Activated CD8-positive, alpha-beta memory T cell treated with anti-CD3 and anti-CD28 coated beads, Interleukin-2, amount 10 ng/mL, durations not matched to agents 7 days and 5 days (primary cell): ENCODE measurements at places on chromosomes 4 and X.

DNA sequence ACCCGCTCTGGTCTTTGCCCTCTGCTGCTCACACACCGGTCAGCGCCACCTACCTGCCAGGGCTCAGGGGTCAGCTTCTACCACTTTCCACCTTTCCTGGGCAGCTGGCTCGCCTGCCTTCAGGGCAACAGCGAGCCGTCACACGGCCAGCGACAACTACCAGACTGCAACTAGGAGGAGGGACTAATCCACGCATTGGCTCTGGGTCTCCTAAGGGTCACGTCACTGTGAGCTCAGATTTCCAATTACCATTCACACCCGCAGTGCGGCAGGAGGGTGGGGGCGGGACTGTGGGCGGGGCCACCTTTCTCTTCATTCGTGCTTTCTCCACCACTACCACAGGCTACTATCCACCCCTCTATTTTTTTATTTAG lies at the start of gene BEX5:
TSS of gene BEX5 (minus strand) at position 172 of the 374 bp plus-strand sequence. CDS start 1,712 bp downstream, outside the sequence.
- no peaks in the 10 kb centered on the region for H3K36me3 ChIP-seq
- peak within 1 kb of the TSS; percentile 86 for H3K27ac ChIP-seq
- DNase-seq: peak; percentile 63

DNA sequence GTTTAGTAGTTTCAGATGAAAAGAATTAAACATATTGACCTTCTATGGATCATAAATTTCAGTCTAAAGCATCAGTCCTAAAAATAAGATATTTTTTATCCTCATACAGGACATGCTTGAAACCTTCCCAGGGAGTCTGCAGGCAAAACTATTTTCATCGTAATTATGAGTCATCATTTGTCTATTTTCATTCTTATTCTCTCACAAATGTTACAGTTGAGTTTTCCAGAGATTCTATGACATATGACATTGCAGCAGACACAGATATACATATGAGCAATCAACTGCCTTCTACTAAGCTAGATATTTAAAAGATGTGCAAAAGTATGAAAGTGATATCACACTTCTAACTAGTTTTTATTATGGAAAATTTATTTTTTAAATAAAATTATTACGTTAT lies 398.0 kb downstream of the MAGEB5 start:
- no peaks in the 10 kb centered on the region for H3K4me1 ChIP-seq
- no peak for DNase-seq
- no peaks in the 10 kb centered on the region for H3K27me3 ChIP-seq
- H3K4me3 ChIP-seq: no peak overlapping the region
- H3K27ac ChIP-seq: no peak overlapping the region

DNA sequence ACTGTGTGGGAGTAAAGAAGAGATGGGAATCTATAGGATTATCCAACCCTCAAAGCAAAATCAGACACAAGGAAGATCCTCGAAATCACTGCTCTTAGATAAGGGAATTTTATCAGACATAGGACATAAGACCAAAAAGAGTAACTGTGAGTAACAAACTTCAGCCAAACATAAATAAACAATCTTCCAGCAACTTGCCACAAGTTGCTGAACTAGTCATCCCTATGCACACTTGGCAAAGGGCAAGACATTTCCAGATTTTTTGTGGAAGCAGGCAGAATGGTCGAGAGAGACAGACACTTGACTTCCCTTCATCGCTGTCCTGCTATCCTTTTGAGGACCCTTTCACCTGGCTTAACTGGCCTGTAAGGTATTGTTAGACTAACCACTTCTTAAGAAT lies 89.6 kb downstream of the KCNIP4 start:
- H3K36me3 ChIP-seq: no peaks in the 10 kb centered on the region
- no peak for DNase-seq
- H3K27me3 ChIP-seq: no peaks in the 10 kb centered on the region
- no peaks in the 10 kb centered on the region for H3K4me1 ChIP-seq
- H3K27ac ChIP-seq: no peak overlapping the region

DNA sequence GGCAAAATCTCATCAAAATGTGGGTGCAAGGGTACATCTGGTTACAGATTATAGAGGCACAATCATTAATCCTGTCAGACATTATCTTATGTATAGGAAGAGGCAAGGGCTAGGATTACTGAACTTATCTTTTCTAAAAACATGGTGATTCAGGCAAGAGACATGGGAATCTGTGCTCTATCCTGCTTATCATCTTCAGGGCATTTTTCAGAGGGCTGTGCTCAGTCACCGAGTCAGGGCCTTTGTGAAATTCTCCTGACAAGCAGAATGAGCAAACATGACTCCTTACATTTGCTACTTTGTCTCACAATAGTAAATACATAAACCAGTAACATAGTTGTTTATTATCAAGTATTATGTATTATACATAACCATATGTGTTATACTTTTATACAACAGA lies 84.2 kb upstream of the KCTD8 start:
- H3K27me3 ChIP-seq: no peaks in the 10 kb centered on the region
- H3K4me3 ChIP-seq: no peak overlapping the region
- H3K4me1 ChIP-seq: no peaks in the 10 kb centered on the region
- no peaks in the 10 kb centered on the region for H3K36me3 ChIP-seq

DNA sequence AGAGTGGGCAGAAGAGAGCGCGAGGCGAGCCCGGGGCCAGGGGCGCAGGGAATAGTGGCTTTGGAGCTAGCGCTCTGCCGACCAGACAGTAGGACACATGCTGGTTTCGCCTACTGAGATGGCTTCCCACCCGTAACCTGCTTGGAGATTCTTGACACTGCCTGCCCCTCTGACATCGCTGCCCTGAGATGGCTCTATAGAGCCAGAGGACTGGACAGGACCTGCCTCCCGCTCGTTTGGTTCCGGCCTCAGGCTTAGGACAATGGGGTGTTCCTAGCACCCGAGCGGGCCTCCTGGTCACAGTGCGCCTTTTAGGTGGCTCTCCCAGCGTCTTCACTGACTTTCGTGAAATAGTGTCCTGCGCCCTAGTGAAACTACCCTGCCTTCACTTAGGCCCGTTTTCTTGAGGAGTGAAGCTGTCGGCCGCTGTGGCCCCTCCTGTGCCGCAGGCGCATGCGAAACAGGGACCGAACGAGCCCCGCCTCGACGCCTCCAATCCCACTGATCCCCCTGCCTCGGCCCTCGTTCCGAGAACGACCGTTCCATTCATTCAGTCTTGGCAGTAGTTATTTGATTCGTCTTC lies 608 bp downstream of the TAF1 start:
- H3K36me3 ChIP-seq: peaks cover 15% of the 10 kb centered on the region
- H3K4me1 ChIP-seq: peaks cover 29% of the 10 kb centered on the region
- peak overlapping the region; percentile 95 for H3K4me3 ChIP-seq
- H3K27me3 ChIP-seq: no peaks in the 10 kb centered on the region
- H3K27ac ChIP-seq: peak overlapping the region; percentile 97

DNA sequence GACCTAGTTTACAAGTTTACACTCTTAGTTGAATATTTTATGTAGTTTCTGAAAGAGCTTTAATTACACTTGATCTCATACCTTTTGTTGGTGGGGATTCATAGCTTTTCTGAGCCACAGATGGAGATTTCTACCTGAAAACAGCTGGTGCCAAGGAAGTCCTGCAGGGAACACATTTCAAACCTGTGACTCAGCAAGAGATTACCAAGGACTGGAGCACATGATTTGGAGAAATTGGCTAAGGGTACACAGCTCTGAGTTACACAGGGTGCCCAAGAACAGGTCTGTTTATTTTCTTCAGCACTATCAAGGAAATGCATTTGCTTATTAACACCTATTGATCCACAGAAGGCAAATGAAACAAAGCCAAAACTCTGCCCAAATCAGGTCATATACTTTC lies 691.5 kb downstream of the KCTD8 start:
- no peaks in the 10 kb centered on the region for H3K4me1 ChIP-seq
- H3K36me3 ChIP-seq: no peaks in the 10 kb centered on the region
- H3K4me3 ChIP-seq: no peak overlapping the region
- no peak for DNase-seq
- H3K27me3 ChIP-seq: no peaks in the 10 kb centered on the region

- H3K36me3 ChIP-seq: no peaks in the 10 kb centered on the region
- peaks cover 3% of the 10 kb centered on the region for H3K4me1 ChIP-seq
- H3K4me3 ChIP-seq: no peak overlapping the region
- no peaks in the 10 kb centered on the region for H3K27me3 ChIP-seq
- no peak for DNase-seq
- no peak overlapping the region for H3K27ac ChIP-seq
Measured at GRCh38 chr4:25370242-25370641, 6.8 kb upstream of the ANAPC4 start.

DNA sequence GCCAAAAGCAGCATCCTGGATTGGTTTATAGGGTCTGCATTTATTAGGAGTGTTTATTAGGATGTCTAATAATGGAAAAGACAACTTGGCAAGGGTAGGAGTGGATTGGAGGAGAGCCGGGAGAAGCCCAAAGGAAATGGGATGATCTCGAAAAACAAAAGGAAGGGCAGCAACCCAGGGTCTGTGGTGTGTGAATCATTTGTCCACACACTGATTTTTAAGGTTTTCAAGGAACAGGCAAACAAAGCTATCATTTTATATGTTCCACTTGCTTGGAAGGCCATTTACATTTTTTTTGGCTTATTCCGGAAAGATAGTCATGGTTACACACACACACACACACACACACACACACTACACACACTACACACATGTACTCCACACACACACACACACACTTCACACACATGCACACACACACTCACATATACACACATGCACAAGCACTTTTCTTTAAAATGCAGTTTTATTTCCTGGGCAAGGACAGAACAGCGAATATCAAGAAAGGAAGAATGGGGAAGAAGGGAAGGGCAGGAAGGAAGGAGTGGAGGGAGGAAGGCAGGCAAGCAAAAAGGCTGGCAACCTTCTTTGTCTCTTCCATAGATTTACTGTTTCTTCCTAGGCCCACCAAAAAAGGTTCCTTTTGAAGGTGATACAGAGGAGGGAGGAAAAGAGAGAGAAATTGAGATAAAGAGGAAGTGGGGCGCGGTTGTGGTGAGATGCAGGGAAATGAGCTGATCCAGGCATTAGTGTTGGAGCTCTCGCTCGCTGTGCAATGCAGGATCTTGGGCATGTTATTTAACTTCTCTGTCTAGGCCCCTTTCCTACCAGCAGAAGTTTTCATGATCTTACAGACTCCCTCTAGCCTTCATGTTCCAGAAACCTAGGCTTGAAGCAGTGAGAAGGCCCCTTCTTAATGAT lies 88.6 kb upstream of the MAML3 start:
- H3K27me3 ChIP-seq: peaks cover 12% of the 10 kb centered on the region
- peak overlapping the region; percentile 54 for H3K27ac ChIP-seq
- H3K4me3 ChIP-seq: peak overlapping the region; percentile 27
- H3K4me1 ChIP-seq: peaks cover 23% of the 10 kb centered on the region
- no peaks in the 10 kb centered on the region for H3K36me3 ChIP-seq
- DNase-seq: peak; percentile 57

DNA sequence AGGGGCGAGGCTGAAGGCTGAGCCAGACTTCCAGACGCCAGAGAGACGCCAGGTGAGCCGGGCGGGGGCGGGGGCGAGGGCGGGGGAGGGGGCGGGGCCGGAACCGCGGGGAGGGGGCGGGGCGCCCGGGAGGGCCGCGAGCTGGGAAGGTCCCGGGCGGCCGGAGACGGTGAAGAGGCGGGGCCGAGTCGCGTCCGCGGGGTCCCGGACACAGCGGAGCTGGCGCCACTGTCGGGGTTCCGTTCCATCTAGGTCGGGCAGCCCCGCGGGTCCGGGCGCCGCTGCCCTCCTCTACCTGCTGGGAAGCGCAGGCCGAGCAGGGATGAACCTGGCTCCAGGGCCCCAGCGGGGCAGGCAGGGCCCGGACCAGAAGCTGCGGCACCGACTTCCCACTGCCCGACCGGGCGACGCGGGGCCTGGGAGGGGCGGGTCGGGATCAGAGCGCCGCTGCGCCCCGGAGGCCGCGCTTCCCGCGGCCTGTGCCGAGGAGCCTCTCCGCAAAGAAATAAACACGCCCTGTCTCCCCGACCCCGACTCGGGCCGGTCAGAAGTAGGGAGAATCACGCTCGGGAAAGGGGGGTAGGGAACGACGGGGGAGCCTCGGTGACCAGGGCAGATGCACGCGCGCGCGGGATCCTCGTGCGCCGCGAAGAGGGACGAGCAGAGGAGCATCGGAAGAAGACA lies 10.6 kb downstream of the HMX1 start:
- H3K36me3 ChIP-seq: no peaks in the 10 kb centered on the region
- H3K27me3 ChIP-seq: peaks cover 80% of the 10 kb centered on the region
- peak overlapping the region; percentile 50 for H3K27ac ChIP-seq
- no peak overlapping the region for H3K4me3 ChIP-seq
- DNase-seq: no peak

DNA sequence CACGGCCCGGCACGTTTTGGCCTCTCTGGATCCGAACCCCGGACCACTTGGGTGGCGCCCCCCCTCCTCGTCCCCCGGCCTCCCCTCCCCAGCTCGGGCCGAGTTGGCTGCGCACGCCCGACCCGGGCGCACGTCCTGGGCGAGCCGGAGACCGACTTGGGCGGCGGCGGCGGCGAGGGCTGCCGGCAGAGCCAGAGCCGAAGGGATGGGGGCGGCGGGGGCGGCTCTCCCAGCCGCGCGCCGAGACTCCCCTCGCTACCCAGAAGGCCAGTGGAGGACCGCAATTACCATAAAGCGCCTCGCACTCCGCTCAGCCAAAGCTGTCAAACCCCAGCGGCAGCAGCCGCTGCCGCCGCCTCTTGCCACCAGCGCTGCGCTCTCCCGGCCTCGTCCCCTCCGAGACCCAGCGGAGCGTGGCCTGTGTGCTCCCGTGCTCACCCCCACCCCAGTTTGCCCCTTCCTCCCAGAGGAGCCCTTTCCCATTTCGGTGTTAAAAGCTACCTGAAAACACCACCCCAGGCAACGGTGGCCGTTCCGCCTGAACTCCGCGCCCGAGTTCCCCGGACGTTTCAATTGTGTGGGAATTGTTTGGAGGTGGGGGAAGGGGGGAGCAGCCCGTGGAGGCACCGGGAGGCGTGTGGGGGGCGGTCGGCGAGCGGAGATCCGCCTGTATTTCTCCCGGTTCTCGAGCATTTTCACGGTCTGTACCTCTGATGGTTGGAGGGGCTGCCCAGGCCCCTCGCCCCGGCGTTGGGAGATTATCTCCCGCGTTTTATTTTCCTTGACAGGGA lies 701 bp upstream of the BCOR start:
- no peaks in the 10 kb centered on the region for H3K27me3 ChIP-seq
- peak overlapping the region; percentile 71 for H3K4me3 ChIP-seq
- peak; percentile 79 for DNase-seq
- peak overlapping the region; percentile 86 for H3K27ac ChIP-seq
- H3K4me1 ChIP-seq: peaks cover 19% of the 10 kb centered on the region

GRCh38 chr4:26237916-26238315 lies 82.9 kb upstream of the RBPJ start:
- peaks cover 9% of the 10 kb centered on the region for H3K4me1 ChIP-seq
- H3K27me3 ChIP-seq: peaks cover 4% of the 10 kb centered on the region
- peaks cover 1% of the 10 kb centered on the region for H3K36me3 ChIP-seq
- no peak overlapping the region for H3K27ac ChIP-seq
- DNase-seq: no peak
